D721Med (cell line): ENCODE measurements at places on chromosomes 16 and 17.

DNA sequence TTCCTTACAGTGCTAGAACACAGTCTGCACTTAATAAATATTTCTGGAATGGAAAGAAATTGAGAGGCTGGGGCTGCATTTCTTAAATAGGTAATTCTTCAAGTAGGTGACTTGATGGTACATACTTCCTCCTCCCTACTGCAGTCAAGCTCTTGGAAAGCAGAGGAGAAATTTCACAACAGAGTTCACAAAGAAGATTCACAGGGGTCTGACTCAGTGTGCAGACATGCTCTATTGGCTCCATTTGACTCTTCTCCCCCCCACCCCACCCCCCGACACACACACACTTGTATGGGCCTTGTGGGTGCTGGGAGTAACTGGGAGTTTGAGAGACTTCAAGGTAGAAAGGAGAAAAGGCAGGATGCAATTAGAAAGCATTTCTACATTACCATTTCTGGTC lies 6.2 kb upstream of the MYOCD start:
- no peak for DNase-seq

DNA sequence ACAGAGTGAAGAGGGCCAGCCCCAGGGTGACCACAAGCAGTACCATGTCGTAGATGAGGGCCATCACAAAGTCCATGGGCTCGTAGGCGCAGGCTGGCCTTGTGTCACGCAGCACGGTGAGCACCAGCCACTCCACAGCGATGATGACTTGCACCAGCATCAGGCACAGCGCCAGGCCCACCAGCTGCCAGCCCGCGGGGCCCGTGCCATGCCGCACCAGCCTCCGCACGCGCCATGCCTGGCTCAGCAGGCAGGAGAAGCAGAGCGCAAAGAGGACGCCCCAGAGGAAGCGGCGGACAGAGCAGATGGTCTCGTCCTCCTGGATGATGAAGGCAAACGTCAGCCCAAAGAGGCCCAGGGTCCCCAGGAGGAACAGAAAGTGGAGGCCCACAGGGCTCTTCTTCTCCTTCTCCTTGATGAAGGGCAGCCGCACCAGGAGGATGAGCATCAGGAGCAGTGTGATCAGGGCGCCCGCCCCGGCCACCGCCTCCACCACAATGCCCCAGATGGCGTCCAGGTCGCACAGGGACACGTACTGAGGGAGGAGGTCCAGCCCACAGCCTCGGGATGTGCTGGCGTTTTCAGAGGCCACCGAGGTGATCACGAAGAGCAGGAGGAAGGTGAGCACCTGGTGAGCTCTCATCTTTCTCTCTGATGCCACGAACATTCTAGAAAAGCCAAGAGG lies 12.3 kb downstream of the GPRC5B start:
- no peak for DNase-seq

GRCh38 chr17:38918129-38918913 lies 7.1 kb upstream of the LASP1NB start:
- DNase-seq: no peak

GRCh38 chr17:81741594-81742452 lies 29.7 kb downstream of the SLC25A10 start:
- DNase-seq: no peak

DNA sequence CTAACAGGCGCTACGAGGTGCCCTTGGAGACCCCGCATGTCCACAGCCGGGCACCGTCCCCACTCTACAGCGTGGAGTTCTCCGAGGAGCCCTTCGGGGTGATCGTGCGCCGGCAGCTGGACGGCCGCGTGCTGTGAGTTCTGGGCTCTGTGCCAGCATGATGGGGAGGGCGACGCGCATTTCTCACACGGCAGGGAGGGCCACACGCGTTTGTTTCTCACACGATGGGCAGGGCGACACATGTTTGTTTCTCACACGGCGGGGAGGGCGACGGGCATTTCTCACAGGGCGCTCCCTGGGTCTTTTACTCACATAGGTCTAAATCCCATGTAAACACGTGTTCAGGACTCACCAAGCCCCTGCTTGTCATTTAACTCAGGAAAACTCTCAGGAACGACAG lies 4.4 kb downstream of the GAA start:
- no peak for DNase-seq

DNA sequence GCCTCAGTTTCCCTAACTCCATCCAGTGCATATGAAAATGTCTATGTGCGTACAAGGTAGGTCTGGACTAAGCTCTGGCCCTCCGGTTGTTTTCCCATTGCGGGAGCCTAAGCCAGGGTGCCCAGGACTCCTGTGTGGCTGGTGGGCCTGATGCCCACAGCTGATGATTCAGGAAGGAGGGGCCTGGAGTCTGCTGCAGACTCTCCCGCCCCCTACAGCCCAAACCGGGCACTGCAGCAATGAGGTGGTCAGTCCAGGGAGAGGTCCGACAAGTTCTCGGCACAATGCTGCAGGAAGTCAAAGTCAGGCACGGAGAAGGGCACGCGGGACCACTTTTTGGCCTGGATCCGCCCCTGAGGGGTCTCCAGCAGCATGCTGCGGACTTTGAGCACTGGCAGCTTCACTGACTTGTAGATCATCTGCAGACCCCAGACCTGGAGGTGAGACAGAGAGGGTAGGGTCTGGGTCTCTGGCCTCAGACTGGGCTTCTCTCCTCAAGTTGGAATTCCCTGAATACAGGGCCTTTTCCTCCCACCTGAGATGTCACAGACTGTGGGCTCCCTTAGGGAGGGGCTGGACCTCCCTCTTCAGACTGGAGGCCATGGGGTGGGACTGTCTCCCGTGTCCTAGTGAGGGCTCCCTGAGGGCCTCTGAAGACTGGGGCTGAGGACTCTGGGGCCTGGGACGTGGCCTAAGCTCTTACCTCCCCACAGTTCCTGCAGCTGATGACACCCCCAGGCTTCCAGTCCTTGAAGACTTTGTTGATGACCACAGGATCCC lies 3.4 kb upstream of the ZNF385C start:
- DNase-seq: peak; percentile 95

DNA sequence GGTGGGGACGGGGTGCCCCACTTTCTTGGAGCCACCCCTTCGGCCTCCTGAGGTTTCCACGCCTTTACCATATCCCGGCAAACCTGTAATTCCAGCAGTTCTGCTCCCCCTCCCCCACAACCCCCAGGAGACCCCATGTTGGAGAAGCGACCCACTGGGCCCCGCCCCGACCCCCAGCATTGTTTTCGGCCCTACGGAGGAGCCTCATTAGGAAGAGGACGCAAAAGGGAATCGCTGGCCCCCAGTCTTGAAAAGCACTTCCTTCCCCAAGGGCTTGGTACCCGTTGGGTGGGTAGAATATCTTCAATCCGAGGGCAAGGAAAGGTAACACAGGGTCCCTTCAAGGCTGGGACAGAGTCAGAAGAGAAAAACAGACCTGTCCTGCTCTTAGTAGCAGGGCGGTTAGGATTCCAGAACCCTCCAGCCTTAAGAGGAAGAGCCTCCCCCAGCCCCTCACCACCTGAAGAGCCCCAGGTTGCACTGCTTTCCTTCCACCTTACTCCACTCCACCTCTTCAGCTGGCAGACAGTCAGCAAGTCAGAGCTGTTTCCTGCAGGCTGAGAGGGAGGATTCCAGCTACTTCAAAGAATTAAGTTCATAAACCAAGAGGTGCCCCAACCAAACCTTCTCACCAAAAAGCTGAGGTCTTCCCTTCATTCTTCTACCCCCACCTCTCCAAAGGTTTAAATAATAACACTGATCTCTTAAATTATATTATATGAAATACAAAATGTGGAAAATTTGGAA lies 803 bp upstream of the TLCD2 start:
- DNase-seq: no peak

DNA sequence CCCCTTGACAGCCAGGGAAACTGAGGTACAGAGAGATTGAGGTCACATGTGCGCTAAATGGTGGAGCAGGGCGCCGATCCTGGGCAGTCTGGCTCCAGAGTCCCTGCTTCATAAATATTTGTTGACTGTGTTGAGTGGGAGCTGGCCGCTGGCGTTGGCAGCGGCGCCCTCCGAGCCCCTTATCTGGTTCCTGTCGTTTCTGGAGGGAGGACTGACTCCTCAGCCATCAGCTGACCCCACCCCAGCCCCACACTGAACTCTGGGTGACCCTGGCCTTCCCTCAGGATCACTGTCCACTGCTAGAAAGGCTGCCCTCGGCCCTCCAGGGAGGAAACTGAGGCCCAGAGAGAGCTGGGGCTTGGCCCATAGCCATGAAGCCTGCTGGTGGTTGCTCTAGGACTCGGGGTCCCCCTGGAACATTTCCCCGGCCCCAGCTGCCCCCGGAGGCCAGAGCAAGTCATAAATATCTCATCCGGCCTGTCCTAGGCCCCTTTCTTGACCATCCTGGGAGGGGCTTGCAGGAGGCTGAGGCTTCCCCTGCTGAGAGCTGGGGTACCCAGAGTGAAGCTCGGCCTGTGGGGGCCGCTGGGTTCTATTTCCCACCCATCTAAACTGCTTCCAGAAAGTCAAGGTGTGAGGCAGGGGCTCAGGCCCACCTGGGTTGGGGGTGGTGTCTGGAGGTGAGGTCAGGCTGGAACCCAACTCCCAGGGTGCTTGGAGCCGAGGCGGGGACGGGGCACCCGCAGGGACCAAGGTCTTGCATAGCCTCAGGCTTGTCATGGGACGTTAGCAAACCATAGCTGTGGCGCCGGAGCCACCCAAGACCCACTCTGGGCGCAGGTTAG lies 51.7 kb upstream of the GSE1 start:
- no peak for DNase-seq

- no peak for DNase-seq
These were observed 296.7 kb upstream of the FOXF1 start for GRCh38 chr16:86213437-86214205.

DNA sequence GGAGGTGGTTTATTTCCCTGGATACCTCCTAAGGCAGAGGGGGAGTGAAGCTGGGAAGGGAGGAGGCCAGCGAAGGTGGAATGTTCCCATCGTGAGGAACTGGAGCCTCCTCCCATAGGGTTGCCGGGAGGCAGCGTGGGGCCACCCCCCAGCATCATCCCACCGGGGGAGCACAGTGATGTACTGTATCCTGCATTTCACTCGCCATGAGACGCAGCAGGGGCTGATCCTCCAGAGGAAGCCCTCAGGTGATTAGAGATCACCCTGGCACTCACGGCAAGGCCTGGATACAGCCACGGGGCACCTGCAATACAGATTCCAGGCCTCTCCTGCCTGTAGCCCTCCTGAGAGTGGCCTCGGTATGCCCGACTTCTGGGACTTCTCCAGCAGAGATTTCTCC lies 25.5 kb upstream of the BEAN1 start:
- no peak for DNase-seq

GRCh38 chr16:21628772-21629171 lies 23.6 kb downstream of the IGSF6 start:
- no peak for DNase-seq

GRCh38 chr16:67933805-67934204 lies 2.1 kb upstream of the CTRL start:
- no peak for DNase-seq

DNA sequence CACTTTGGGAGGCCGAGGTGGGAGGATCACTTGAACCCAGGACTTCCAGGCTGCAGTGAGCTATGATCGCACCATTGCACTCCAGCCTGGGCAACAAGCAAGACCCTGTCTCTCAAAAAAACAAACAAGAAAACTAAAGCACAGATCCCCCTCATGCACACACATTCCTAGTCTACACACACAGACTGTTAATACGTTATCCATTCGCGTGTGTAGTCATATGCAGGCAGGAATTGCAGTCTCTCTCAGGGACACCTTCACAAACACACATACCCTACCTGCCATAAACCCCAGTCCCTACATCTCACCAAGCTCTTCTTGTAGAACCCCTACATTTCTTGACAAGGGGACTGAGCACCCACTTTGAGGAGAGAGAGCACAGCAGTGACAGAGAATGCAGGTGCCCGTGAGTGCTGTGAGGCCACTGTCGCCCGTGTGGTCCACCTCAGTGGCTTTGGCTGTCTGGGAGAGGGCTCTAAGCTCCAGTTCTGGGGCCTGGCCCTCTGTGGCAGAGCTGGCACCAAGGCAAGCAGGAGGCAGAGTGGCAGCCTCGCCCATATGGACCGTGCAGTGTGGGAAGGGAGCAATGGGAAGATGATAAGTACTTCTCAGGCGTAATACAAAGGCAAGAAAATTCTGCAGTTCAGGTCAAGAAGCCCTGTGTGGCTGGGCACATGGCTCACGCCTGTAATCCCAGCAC lies 59.0 kb upstream of the RPH3AL start:
- DNase-seq: no peak

DNA sequence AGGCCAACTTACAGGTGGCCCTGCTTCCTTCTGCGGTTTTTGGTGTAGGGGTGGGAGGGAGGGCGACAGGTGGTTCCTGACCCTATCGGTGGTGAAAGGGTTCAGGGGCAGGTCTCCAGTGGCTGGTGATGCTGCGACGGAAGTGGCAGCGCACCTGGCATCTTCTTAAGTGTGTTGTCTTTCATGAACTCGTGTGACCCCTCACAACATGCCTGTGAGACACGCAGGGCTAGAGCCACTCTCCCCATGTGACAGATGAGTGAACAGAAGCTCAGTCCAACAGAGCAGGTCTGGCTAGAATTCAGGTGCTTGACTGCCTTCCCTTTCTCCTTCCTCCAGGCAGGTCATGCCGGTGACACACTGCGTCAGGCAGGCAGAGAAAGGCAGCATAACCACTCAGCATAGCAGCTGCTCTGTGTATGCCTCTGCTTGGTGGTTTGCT lies 8.0 kb downstream of the TNFAIP1 start:
- DNase-seq: no peak

GRCh38 chr16:88792078-88792550 lies 7.1 kb upstream of the PIEZO1 start:
- DNase-seq: no peak

DNA sequence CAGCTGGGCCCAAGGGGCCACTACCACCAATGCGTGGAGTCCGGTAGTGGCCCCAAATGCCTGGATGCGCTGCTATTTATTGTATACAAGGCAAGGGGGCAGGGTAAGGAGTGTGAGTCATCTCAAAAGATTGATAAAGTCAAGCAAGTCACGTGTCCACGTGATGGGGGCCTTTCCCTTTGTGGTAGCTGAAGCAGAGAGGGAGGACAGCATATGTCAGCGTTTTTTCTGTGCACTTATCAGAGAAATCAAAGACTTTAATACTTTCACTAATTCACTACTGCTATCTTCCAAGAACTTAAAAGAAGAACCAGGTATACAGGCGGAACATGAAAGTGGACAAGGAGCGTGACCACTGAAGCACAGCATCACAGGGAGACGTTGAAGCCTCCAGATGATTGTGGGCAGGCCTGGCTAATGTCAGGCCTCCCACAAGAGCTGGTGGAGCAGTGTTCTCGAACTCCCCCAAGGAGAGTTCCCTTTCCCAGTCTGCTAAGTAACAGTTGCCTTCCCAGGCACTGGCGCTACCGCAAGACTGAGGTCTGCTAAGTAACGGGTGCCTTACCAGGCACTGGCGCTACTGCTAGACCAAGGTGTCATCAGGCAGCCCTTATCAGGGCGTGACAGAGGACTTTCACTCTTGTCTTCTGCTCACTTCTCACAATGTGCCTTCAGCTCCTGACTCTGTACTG lies 10.8 kb upstream of the ASB16 start:
- no peak for DNase-seq

GRCh38 chr16:12708266-12708665 lies 95.4 kb downstream of the CPPED1 start:
- DNase-seq: no peak
